AG04449 (cell line): ENCODE measurements at places on chromosomes 12 and 14.

- DNase-seq = no peak
Observed at GRCh38 chr12:116542345-116542956, 16.7 kb upstream of the MAP1LC3B2 start.

- no peak for DNase-seq
Observed at GRCh38 chr12:122665349-122665748, 37.8 kb downstream of the HCAR2 start.

GRCh38 chr12:91261820-91262676 is 79.4 kb upstream of the DCN start:
- DNase-seq = no peak

- no peak for DNase-seq
Observed at GRCh38 chr12:57103856-57104255, 7.3 kb downstream of the STAT6 start.

- DNase-seq = no peak
Observed at GRCh38 chr12:32027684-32028365, 68.6 kb downstream of the RESF1 start.

- DNase-seq = no peak
Observed at GRCh38 chr14:24889843-24890242, 160.1 kb downstream of the STXBP6 start.

DNA sequence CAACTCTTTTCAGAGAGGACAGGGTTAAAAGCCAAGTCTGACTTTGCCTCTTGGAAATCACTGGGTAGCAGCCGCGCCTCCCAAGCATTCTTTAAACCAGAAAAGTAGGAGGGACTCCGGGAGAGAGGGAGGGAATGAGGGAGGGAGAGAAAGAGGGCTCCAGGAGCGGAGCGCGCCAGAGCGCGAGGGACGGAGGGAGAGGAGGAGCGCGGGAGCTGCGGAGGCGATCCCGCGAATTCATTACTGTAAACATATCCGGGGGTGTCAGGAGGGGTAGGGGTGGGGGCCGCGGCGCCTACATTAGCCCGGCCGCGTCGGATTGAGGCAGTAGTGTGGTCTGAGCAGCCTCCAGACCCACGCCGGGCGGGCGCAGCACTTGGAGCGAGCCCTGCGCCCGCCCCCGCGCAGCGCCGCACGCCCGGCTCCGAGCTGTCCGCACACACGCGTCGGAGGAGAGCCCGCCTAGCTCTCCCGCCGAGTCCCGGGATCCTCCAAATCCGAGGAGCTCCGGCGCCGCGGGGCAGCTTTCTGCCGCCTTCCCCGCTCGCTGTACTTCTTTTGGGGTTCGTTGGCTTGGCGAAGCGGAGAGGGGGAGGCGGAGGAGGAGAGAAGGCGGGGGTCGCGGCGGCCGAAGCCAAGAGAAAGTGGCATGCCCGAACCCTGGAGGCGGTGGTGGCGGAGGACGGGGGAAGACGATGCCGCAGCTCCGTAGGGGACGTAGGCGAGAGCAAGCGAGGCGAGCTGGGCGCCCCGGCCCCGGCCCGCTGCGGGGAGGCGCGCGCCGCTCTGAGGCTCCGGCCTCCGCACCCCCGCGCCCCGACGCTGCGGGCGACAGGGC is 3.3 kb downstream of the FLRT2 start:
- DNase-seq = no peak

GRCh38 chr12:16492820-16493797 is 112.9 kb downstream of the LMO3 start:
- no peak for DNase-seq

- no peak for DNase-seq
Observed at GRCh38 chr14:67031920-67032774, 157.1 kb upstream of the GARIN2 start.

DNA sequence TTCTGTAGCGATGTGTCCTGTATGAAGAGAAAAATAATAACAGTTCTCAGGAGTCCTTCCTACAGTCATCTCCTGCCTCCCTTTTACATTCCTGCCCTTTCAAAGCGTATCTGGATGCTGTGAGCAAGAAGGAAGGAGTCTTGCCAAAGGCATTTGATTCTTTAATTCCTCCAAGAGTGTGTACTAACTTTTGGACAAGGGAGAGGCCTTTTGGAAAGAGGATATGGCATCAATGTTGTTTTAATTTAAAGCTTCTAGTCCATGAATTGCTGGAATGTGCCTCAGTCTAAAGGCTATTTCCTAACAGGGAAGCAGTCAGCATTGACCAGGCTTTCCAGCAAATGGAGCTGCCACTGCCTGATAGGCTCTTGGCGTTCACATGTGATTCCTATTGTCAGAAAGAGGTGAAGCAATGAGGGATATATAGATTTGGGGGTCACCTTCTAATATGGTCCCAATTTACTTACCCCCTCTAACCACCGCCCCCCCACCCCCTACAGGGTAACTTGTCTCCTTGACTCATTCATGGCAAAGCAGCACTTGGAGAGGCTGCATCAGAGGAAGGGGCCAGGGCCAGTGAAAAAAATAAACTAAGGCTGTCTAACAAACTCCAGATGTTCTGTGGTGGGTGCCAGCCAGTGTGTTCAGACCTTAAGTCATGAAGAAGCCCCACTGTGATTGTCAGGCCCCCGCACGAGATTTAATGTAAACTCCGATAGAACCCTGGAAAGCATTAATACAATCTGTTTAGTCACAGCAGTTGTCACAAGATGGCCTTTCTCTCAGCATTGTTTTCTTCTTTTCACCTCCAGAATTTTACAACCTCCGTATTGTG is 220.3 kb downstream of the FBXL14 start:
- peak; percentile 67 for DNase-seq

DNA sequence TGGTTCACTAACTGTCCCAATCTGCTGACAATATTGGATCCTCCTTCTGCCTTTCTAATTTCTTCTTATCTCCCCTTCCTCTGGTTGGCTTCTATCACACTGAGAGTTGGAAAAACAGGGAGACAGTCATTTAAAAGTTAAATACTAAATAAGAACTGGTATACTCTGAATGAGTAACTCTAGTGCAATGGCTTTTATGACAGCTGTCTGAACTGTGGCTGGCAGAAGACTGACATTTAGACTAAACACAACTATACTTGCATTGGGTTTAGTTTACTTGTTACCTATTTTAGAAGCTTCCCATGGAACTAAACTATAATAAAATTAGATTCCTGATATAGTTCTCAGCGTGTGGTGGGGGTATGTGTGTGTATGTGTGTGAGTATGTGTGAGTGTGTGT is 7.9 kb upstream of the MAGOHB start:
- no peak for DNase-seq

DNA sequence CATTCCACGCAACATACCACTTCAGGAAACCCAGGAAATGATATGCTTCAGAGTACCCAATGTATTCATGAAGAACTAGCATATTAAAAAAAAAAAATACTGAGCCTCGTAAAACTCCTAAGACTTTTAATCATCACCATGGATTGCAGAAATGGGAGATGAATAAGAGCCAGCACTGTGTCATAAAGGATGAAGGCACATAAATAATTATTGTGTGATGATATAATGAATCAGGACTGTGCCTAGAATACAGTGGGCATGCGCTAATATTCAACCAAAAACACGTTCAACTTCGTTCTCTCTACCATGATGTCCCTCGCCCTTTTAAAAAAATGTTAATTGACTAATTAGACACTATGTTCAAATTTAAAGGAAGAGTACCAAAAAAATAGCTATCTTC is 68.7 kb downstream of the CIT start:
- DNase-seq = no peak

GRCh38 chr12:122148657-122149056 is 25.4 kb downstream of the IL31 start:
- no peak for DNase-seq

DNA sequence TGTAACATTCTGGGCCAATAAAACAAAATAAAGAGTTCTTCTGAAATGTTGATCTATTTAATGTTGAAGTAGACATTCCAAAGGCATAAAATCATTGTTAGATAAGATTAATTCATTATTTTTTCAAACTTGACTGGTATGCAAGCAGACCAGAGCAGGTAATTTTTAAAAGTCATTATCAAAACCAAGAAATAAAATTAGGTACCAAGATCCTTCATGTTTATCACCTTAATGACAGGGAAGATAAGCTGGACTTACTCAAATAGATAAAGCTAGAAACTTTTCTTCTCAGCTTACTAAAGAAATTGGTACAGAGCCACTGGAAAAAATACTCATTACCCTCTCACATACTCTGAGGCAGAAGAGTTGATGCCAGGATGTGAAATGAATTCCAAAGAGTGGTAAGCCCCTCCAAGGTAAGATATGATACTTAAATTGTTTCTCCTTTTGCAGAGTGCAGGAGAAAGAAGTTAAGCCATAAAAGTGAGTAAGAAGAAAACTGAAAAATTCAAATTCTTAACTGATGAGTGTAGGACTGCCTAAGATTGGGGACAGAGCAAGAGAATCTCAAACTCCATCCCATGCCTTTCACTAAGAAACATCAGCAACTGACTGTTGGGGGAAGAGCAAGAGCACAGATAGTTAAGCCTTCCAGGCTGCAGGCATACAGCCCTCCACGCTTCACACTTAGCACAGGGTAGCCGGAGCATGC is 111.9 kb downstream of the SLC41A2 start:
- DNase-seq = no peak

- no peak for DNase-seq
Observed at GRCh38 chr14:72706485-72706884, 187.4 kb downstream of the DPF3 start.

GRCh38 chr14:85187521-85187920 is 342.4 kb upstream of the FLRT2 start:
- no peak for DNase-seq

GRCh38 chr14:42224053-42224888 is 617.6 kb downstream of the LRFN5 start:
- no peak for DNase-seq
